ENCODE measurements at places on chromosomes 5 and 9.

DNA sequence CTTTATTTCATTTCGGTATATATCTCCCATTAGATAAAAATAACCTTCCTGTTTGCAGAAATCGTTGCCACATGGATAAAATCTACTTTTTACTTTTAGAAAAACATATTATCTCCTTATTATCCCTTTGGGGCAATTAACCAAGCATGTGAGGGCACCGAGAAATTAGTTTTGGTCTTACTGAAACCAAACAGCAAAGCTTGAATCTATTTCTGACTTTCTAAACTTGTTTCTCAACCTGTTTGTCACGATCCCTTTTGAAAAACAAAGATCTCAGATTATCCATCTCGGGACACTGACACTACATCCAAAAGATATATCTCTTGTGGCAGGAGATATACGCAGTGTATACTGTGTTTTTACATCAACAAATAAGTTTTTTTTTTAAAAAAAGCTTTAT lies 2.3 kb downstream of the TUT7 start:
- DNase-seq = no peak
- H3K4me1 ChIP-seq = peaks cover 72% of the 10 kb centered on the region
- no peaks in the 10 kb centered on the region for H3K27me3 ChIP-seq

- DNase-seq = no peak
- no peak overlapping the region for H3K4me3 ChIP-seq
- no peaks in the 10 kb centered on the region for H3K4me1 ChIP-seq
- H3K36me3 ChIP-seq = no peaks in the 10 kb centered on the region
- no peaks in the 10 kb centered on the region for H3K27me3 ChIP-seq
These were observed 16.4 kb upstream of the C5orf58 start for GRCh38 chr5:170216257-170216864.

GRCh38 chr9:91162311-91162710 lies 199.4 kb downstream of the AUH start:
- H3K27me3 ChIP-seq = no peaks in the 10 kb centered on the region
- peak overlapping the region; percentile 58 for H3K27ac ChIP-seq
- H3K4me3 ChIP-seq = peak overlapping the region; percentile 17
- H3K36me3 ChIP-seq = no peaks in the 10 kb centered on the region
- peaks cover 53% of the 10 kb centered on the region for H3K4me1 ChIP-seq
- no peak for DNase-seq

GRCh38 chr5:77645158-77645994 lies 6.9 kb upstream of the OTP start:
- DNase-seq = peak; percentile 50
- peaks cover 79% of the 10 kb centered on the region for H3K27me3 ChIP-seq
- H3K27ac ChIP-seq = no peak overlapping the region
- no peaks in the 10 kb centered on the region for H3K36me3 ChIP-seq
- H3K4me1 ChIP-seq = peaks cover 12% of the 10 kb centered on the region
- peak overlapping the region; percentile 23 for H3K4me3 ChIP-seq

- no peaks in the 10 kb centered on the region for H3K36me3 ChIP-seq
- H3K27ac ChIP-seq = no peak overlapping the region
- no peak overlapping the region for H3K4me3 ChIP-seq
- no peak for DNase-seq
These were observed 151.6 kb downstream of the SLIT3 start for GRCh38 chr5:169149317-169149716.

DNA sequence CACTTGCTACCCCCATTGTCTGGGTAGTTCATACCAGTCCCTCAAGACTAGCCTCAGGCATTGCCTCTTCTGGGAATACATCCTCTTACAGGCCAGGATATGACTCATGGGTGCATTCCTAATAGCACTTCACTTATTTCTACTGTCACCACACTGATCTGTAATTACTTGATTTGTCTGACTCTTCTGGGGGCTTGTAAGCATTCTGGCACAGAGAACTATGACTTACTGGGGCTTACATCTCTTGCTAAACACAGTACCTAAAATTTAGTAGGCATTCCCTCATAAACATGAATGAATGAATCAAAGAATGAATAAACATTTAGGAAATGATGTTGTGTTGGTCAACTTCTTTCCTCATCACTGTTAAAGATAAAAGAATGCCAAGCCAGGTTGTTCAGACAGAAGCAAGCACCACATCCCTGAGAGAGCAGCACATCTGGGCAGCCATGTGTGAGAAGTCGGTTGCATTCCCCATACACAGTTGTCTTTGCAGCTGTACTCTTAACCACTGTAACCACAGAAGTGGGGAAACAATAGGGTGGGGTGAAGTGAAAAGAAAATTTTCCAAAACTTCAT lies 27.6 kb downstream of the IL7R start:
- H3K27me3 ChIP-seq = no peaks in the 10 kb centered on the region
- H3K27ac ChIP-seq = no peak overlapping the region
- H3K36me3 ChIP-seq = no peaks in the 10 kb centered on the region

GRCh38 chr5:108703313-108703712 lies 44.4 kb upstream of the FER start:
- no peak for DNase-seq
- H3K27me3 ChIP-seq = no peaks in the 10 kb centered on the region
- no peaks in the 10 kb centered on the region for H3K36me3 ChIP-seq
- no peak overlapping the region for H3K4me3 ChIP-seq

- H3K27me3 ChIP-seq = no peaks in the 10 kb centered on the region
- peak overlapping the region; percentile 86 for H3K27ac ChIP-seq
- H3K4me3 ChIP-seq = peak overlapping the region; percentile 79
- H3K4me1 ChIP-seq = peaks cover 22% of the 10 kb centered on the region
- DNase-seq = peak; percentile 70
These were observed 791 bp downstream of the SLC2A8 start for GRCh38 chr9:127397646-127398274.

GRCh38 chr5:34616651-34617050 lies 39.5 kb upstream of the RAI14 start:
- H3K4me1 ChIP-seq = no peaks in the 10 kb centered on the region
- DNase-seq = no peak
- H3K27ac ChIP-seq = no peak overlapping the region
- no peaks in the 10 kb centered on the region for H3K36me3 ChIP-seq
- no peak overlapping the region for H3K4me3 ChIP-seq
- no peaks in the 10 kb centered on the region for H3K27me3 ChIP-seq

DNA sequence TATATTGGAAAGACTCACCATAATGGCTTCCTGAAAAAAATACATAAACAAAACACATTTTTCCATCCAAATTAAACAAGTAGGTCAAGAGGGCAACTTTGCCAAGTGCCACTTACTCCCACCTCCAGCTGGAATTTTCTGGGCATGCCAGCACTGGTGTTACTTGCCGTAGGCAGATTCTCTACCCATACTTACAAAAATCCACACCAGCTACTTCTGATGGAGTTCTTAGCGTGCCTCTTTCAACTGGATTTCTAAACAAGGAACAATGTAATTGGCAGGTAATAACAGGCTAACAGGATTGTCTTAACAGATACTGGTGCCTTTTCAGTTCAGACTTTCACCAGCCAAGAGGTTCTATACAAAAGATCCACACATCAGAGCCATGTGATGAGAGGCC lies 301.4 kb downstream of the MLLT3 start:
- no peaks in the 10 kb centered on the region for H3K36me3 ChIP-seq
- DNase-seq = no peak

DNA sequence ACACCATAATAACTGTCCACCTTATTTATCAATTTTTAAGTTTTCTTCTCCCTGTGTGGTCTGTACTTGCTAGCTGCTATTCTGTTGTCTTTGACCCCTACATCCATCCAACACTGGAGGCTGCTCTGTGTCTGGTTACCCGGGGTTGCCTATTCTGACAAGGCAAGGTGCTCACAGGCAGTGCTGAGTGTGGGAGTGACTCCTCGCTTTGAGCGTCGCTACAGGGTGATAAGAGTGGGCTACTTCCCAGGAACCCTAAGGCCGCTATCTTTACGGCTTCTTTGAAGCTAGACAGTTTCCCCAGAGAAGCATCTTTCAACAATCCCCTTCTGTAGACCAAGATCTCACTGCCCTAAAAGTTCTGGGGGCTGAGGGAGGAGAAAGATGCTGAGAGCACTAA lies 35.3 kb downstream of the NSUN2 start:
- DNase-seq = no peak
- H3K27me3 ChIP-seq = no peaks in the 10 kb centered on the region
- no peak overlapping the region for H3K27ac ChIP-seq
- H3K4me1 ChIP-seq = no peaks in the 10 kb centered on the region

Measured in lower lobe of right lung (tissue), 2 donors.